ENCODE measurements at places on chromosomes 11 and 22. TPM values are rescaled to one million over a fixed set of nuclear protein-coding genes. Genes with fewer than 3 reads are reported as not detected.

DNA sequence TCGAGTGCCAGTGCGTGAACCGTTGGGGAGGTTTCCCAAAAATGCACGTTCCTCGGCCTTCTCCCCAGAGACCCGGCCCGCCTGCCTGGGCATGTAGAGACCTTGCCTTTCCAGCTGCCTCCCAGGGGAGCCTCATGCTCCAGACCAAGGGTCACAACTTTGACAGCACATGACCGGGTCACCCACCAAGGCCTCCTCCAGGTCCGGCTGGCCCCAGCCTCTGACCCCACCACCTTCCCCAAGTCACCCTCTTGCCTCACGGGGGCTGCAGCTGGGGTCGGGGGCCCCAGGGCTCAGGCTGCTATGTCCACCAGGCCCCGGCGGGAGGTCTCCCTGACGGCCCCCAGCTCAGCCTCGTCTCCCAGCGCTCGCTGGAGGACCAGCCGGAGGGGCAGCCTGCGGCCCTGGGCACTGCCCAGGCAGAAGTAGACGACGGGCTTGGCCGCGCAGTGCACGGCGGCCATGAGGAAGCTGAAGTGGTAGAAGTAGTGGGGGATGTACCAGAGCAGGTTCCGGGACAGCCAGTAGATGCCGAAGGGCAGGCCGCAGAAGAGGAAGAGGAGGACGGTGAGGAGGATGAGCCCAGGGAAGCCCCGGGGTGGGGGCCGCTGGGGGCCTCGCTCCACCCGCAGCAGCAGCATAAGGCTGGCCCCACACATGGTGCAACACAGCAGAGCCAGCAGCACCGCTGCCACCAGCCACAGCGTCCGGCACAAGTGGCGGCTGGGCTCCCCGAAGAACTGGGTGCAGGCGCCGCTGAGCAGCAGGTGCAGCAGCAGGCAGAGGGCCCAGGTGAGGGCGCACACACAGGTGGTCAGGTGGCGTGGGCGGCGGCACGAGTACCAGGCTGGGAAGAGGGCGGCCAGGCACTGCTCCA, 4.4 kb downstream of the MRGPRE start:
- no peak for DNase-seq

DNA sequence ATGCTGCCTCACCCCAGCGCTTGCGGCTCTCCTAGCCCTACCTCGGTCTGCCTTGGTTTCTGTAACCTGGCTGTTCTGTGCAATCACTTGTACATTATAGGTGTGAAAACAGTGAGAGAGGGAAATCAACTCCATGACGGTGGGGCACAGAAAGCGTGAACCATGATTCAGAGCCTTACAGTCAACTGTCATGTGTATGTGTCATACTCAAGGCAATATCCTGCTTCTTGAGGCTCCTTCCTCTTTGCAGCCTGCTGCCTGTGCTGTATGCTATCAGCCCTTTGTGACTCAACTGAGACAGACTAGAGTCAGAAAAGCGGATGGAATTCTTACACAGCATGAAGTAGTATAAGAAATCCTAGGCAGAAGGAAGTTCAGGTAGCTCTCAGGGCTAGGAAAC, 2.1 kb downstream of the NRIP3 start:
- no peak for DNase-seq

GRCh38 chr11:46522682-46523281, 71.0 kb downstream of the AMBRA1 start:
- DNase-seq, result no peak

- DNase-seq, result no peak
Observed at GRCh38 chr11:98409069-98409468, 611.7 kb upstream of the CNTN5 start.

- DNase-seq, result no peak
Observed at GRCh38 chr11:44221456-44221855, 88.5 kb downstream of the ALX4 start.

GRCh38 chr11:33043221-33043830, 4.0 kb downstream of the TCP11L1 start:
- no peak for DNase-seq

- no peak for DNase-seq
Observed at GRCh38 chr11:103370076-103370475, 260.9 kb downstream of the DYNC2H1 start.

GRCh38 chr11:93849201-93849600, 1.2 kb downstream of the VSTM5 start:
- DNase-seq, result no peak

DNA sequence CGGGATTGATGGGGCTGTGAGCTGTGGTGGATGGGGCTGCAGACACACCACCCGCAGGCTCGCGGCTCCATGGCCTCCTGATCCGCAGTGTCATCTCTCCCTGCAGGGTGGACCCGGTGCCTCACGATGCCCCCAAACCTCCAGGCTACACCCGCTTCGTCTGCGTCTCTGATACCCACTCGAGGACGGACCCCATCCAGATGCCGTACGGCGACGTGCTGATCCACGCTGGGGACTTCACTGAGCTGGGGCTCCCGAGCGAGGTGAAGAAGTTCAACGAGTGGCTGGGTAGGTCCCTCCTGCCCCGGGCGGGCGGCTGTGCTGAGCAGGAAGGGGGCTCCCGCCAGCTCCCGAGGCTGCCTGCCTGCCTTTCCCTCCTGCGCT, 23.1 kb downstream of the MPPED1 start:
- DNase-seq, result no peak

GRCh38 chr11:111918390-111919256, at the start of gene C11orf52:
TSS of gene C11orf52 (plus strand) at chr11:111918913. CDS start at chr11:111918973, 60 bp downstream.
- DNase-seq, result no peak

DNA sequence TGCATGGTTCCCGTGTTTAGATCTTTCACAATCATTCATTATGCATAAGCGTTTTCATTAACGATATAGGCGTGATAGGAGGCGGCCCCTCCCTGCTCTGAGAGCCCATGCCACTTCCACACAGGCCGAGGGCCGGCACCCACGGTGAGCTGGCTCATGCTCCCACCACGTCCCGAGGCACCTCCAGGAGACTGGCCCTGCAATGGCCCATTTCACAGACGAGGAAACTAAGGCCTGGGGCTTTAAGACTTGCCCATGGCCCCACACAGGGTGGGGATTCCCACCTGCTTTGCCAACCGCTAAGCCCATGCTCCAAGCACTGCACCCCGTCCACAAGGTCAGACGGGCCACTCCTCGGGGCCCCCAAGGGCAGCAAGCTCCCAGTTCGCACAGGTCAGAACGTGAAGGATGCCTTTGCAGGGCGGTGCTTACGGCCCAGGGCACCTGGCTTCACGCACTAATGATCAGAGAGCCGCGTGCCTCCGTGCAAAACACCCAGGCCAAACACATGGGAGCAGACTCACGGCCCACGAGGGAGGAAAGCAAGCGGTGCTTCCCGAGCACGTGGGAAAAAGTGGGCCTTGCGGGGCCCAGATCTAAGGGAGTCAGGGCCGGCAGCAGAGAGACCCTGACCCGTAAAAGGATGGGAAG, 8.3 kb downstream of the OSBPL5 start:
- DNase-seq, result no peak

DNA sequence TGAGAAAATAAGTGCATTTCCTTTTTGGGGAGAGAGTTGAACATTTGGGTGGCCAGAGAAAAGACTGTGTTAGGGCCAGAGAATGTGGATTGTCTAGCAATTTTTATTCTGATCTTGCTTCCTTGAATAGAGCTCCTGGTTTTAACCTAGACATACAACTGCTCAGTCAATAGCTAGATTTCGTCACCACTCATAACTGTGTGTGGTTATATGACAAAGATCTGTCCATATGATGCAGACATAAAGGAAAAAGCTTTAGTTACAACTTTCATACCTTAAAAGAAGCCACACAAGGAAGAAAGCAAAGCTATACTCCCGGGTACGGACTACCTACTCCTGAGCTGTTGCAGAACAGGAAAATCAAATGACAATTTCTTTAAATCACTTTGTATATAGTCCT, 37.2 kb downstream of the MS4A6A start:
- no peak for DNase-seq

DNA sequence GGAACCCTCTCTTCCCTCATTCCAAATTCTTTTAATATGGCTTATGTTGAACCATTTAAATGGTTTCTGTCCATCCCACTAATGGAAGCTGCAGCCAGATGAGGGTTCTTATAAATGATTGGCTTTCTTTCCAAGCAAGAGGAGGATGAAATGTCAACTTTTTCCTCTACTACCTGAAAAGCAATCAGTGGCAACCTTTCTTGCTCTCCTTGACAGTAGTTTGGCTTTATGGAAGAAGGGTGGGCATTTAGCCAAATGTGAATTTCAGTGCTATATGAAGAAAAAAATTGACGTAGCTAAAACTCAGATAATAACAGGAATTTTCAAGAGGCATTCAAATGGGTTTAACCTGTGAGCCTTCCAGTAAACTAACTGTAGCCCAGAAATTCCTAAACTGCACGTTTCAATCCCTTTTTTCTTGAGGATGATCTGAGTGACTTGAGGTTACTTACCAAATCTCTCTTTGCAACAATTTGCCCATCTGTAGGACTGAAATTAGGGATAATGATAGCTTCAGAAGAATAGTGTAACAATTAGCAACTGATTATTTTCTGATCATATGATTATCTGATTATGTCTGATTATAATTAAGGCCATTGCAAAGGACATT, 90.9 kb downstream of the EXT2 start:
- no peak for DNase-seq

The NADSYN1 gene
- total RNA-seq, result 62.5 TPM

The HSD17B12 gene
- 32.3 TPM for total RNA-seq

The RBMXL2 gene
- not detected for total RNA-seq

The TTC9C gene
- total RNA-seq, result 36.7 TPM

The FAU gene
- total RNA-seq, result 1,054 TPM

The TTC36 gene
- 0.59 TPM for total RNA-seq

Data from CD8-positive, alpha-beta memory T cell (primary cell).